H4 (cell line): ENCODE measurements at places on chromosomes 3 and 15.

- no peak for DNase-seq
These were observed 205.4 kb downstream of the EPHB1 start for GRCh38 chr3:135000465-135000864.

DNA sequence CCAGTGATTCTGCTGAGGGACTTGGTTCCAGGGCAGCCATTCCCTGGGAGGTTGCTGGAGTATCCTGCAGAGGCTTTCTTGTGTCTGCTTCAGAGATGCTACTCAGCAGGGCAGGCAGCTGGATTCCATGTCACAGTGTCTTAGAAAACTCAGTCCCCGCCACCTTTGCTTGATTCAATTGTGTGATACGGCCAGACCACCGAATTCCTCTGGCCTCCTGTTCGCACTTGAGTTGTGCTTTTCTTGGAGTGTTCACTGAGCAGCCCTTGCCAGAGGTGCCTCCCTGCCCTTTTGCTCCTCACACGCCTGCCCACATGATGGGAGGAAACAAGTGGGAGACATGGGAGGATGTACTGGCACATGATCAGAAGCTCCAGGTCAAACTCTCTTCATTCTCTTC is 19.6 kb upstream of the SHC4 start:
- no peak for DNase-seq

- DNase-seq = peak; percentile 73
These were observed 72.9 kb downstream of the LRRC28 start for GRCh38 chr15:99324082-99324620.

DNA sequence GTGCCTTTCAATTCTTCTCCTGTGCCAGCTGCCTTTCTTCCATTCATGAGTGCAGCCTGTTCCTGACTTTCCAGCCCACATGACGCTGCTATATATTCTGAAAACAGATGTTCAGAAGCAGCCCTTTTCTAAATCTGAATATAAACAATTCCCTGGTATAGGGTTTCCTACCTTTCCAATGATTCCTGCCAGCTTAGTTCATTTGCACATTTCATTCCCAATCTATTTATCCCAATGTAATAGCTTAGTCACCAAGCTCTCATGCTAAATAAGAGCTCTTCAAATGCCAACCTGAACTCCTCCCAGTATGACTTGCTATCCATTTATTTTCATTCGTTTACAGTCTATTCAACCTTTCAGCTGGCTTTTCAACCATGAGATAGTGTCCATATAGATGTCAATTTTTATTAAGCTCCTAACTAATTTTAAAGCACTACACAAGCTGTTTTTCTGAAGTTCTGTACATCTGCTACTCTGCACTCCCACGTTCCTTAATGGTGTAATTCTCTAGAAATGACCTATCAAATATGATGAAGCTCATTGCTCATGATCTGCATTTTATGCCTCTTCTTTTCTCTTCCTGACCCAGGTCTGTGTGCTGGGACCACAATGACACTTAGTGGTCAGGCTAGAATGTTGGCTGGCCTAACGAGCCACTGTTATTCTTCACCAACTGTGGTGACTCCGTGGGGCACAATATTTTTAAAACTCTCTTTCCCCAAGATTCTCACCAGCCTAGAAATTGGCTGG is 605.0 kb upstream of the TBL1XR1 start:
- peak; percentile 79 for DNase-seq

DNA sequence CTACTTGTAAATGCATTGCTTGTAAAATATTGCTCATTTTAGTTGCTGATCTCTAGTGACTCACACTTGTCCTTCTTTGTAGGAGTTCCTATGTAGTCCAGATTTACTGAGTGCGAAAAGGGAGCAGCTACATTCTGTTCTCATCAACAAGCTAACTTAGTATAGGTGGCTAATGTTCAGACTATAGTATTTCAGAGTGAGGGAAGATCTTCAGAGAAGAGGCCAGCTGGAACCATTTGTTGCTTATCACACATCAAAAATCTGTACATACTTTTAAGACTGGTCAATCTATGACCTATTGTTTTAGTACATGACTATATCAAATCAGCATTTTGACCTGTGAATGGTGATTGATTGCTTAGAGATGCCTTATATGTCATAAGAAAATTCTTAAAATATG is 71.3 kb upstream of the THSD4 start:
- DNase-seq = no peak

- DNase-seq = no peak
These were observed 251.8 kb upstream of the SUCLG2 start for GRCh38 chr3:67906261-67906660.

DNA sequence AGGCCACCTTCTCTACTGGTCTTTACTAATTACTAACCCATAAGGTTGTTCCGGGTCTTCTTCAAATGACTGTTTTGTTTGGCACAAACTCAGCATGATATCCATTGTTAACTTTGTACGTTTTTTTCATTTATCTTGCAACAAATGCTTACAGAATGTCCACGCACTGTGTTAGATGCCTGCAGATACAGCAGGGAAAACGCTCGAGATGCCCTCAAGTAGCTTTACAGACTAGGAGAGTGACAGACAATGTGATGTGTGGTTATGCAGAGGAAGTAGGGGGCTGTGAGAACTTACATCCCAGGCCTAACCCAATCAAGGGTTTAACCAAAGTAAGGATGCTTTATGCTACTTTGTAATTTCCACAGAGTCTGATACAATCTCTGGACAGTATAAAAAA is 949 bp upstream of the RFC4 start:
- no peak for DNase-seq

DNA sequence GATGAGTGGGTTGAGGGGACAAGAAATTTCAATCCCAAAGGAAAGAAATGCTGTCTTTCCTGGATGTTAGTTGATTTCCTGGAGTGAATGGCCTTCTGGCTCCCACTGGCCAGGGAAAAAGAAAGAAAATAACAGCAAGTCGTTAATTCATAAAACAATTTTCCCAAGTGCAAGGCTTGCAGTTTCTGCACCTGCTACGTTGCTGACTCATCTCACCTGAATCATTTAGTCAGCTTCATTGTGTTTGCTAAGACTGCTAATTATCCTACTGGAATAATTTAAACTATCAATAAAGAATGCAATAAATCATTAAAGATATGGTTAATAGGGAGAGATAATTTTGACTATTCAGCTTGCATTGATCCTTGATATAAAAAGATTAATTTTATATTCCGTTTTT is 387.6 kb downstream of the ROBO2 start:
- DNase-seq = no peak

- peak; percentile 53 for DNase-seq
These were observed 171.8 kb downstream of the TMEM108 start for GRCh38 chr3:133209871-133210550.
